ENCODE measurements at places on chromosomes 3 and 15.

- H3K27ac ChIP-seq: no peak overlapping the region
- no peak for DNase-seq
- H3K4me1 ChIP-seq: peaks cover 31% of the 10 kb centered on the region
- no peaks in the 10 kb centered on the region for H3K27me3 ChIP-seq
- H3K36me3 ChIP-seq: no peaks in the 10 kb centered on the region
Measured at GRCh38 chr15:66644869-66645268, 57.2 kb upstream of the SMAD6 start.

GRCh38 chr15:40219801-40220200 lies 19.1 kb upstream of the PAK6 start:
- no peaks in the 10 kb centered on the region for H3K27me3 ChIP-seq
- no peak overlapping the region for H3K27ac ChIP-seq

- no peak overlapping the region for H3K4me3 ChIP-seq
- no peaks in the 10 kb centered on the region for H3K4me1 ChIP-seq
- peaks cover 7% of the 10 kb centered on the region for H3K27me3 ChIP-seq
- no peak for DNase-seq
- H3K27ac ChIP-seq: no peak overlapping the region
Measured at GRCh38 chr15:29018120-29018805, 132.5 kb downstream of the APBA2 start.

DNA sequence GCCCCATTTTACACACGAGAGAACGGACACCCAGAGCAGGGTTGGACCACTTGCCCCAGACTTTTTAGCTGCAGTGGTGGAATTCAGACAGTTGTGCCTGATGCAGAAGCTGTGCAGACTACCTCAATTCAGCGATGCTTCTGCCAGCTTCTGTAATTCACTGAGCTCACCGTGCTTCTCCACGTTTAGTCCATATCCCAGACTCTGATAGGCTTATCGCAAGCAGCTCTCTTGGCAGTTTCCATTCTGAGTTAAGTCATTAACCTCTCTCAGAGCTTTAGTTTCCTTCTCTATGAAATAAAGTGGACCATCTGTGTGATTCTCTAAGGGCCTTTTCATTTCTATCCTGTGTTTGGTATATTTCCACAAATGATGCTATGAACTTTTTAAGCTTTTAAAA lies 37.1 kb downstream of the ABHD17C start:
- H3K4me3 ChIP-seq: no peak overlapping the region
- no peak for DNase-seq
- H3K36me3 ChIP-seq: no peaks in the 10 kb centered on the region
- H3K4me1 ChIP-seq: peaks cover 25% of the 10 kb centered on the region
- no peak overlapping the region for H3K27ac ChIP-seq

GRCh38 chr3:76954412-76954811 lies 85.5 kb upstream of the ROBO2 start:
- no peaks in the 10 kb centered on the region for H3K36me3 ChIP-seq
- no peak overlapping the region for H3K27ac ChIP-seq
- H3K27me3 ChIP-seq: no peaks in the 10 kb centered on the region
- H3K4me3 ChIP-seq: no peak overlapping the region

DNA sequence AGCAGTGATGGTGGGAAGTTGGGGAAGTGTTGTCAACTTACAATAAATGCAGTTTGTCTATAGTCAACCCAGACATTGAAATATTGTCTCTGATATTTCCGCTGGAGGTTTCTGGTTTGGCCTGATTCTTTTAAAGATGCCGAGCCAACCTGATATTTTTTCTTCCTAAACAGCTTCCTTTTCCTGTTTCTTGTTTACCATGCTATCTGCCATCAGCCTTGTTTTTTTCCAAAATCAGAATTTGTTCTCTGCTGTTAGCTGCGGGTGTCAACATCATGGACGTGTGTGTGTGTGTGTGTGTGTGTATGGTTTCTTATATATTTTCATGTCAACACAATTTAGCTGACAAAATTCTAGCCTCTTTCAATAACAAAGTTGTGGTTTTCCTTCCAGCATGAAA lies 41.2 kb upstream of the XCR1 start:
- no peaks in the 10 kb centered on the region for H3K36me3 ChIP-seq
- H3K4me1 ChIP-seq: peaks cover 42% of the 10 kb centered on the region
- no peak overlapping the region for H3K4me3 ChIP-seq
- no peak for DNase-seq
- no peak overlapping the region for H3K27ac ChIP-seq

DNA sequence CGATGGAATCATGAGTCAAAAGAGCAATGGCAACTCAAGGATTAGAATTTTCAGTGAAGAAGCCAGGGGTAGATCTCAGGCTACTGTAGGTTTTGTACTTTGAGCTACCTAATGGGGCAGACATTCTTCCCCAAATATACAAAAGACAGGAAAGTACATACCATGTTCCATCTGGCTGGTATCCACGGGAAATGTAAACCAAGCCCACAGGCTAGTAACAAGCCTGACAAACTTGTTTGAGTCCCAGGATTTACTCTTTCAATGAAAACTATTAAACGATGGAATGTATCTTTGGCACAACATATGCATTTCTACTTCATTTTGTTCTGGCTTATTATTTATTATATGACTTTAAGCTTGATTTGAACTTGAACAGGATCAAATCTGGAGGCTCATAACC lies 44.2 kb upstream of the GOLIM4 start:
- H3K4me1 ChIP-seq: no peaks in the 10 kb centered on the region
- no peak overlapping the region for H3K27ac ChIP-seq
- H3K4me3 ChIP-seq: no peak overlapping the region

GRCh38 chr15:85330901-85331588 lies 49.4 kb upstream of the AKAP13 start:
- H3K27ac ChIP-seq: peak overlapping the region; percentile 92
- peak; percentile 96 for DNase-seq
- H3K4me3 ChIP-seq: no peak overlapping the region
- H3K36me3 ChIP-seq: no peaks in the 10 kb centered on the region
- no peaks in the 10 kb centered on the region for H3K27me3 ChIP-seq
- peaks cover 42% of the 10 kb centered on the region for H3K4me1 ChIP-seq

DNA sequence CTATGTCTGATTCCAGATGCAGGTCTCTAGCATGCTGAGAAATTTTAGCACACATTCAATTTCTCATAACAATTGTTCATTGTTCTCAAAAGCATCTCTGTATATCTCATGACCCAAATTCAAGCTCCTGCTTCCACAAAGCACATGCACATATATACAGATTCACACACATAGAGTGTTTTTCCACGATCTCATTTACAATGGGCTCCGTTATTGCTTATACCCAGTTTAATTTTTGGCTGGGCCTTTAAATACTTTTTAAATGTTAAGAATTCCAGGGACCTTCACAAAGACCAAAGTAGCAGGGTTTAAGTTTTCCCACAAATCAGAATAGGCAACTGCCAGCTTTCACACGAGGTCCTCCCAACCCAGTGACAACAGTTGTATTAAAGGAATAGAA lies 333.5 kb upstream of the SEMA6D start:
- H3K4me1 ChIP-seq: no peaks in the 10 kb centered on the region
- no peaks in the 10 kb centered on the region for H3K36me3 ChIP-seq

DNA sequence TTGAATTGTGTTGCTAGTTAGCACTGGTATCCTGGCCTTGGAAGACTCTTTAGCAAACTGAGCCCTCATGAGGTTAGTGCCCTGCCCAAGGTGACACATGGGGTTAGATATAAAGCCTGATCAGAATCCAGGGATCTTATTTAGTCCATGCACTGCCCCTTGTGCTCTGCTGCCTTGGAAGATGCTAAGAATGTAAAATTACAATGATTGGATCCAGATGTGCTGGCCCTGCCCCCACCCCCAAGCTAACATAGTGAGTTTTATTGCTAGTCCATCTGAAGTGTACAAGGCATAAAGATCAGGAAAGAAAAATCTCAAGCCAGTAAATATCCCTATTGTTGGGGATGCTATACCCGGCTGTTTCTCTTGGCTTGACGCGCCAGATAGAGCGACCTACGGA lies 248.1 kb upstream of the C2CD4B start:
- H3K4me1 ChIP-seq: peaks cover 44% of the 10 kb centered on the region
- H3K27ac ChIP-seq: no peak overlapping the region
- H3K36me3 ChIP-seq: no peaks in the 10 kb centered on the region
- DNase-seq: no peak

- H3K27ac ChIP-seq: no peak overlapping the region
- no peak for DNase-seq
- H3K4me1 ChIP-seq: no peaks in the 10 kb centered on the region
- no peak overlapping the region for H3K4me3 ChIP-seq
- H3K27me3 ChIP-seq: no peaks in the 10 kb centered on the region
Measured at GRCh38 chr15:31446546-31446945, 119.9 kb downstream of the KLF13 start.

- no peak overlapping the region for H3K4me3 ChIP-seq
- H3K27me3 ChIP-seq: no peaks in the 10 kb centered on the region
- H3K36me3 ChIP-seq: no peaks in the 10 kb centered on the region
Measured at GRCh38 chr15:32688151-32688639, 29.6 kb upstream of the GREM1 start.

DNA sequence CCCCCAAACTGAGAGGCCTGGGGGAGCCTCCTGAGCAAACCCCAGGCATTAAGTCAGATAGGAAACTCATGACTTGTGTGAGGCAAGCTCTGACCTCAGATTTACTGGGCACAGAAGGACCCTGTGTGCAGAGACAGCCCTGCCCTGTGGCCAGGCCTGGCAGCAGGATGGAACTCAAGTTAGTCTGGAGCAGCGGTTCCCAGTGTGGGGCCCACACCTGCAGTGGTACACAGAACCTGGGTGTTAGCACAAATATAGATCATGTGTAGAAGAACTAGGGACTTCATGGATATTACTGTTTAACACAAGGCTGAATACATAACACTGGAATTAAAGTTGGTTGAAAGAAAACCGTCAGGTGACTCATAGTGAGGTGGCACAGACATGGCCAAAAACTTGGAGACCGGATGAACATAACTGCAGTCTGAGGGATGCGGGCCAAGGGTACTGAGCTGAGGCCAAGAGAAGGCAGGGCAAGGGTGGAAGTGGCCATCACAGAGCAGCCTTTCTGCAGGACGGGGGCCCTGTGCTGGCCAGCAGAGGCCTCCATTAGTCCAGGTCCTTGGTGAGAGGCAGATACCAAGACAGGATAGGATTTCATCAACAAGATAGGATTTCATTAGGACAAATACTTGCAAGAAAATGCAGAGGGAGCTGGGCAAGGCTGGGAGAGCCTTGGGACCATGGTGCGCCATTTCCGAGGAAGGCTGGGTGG lies 40.9 kb downstream of the IRAK2 start:
- DNase-seq: no peak
- no peaks in the 10 kb centered on the region for H3K27me3 ChIP-seq
- no peaks in the 10 kb centered on the region for H3K4me1 ChIP-seq
- H3K4me3 ChIP-seq: no peak overlapping the region
- H3K36me3 ChIP-seq: peaks cover 24% of the 10 kb centered on the region

DNA sequence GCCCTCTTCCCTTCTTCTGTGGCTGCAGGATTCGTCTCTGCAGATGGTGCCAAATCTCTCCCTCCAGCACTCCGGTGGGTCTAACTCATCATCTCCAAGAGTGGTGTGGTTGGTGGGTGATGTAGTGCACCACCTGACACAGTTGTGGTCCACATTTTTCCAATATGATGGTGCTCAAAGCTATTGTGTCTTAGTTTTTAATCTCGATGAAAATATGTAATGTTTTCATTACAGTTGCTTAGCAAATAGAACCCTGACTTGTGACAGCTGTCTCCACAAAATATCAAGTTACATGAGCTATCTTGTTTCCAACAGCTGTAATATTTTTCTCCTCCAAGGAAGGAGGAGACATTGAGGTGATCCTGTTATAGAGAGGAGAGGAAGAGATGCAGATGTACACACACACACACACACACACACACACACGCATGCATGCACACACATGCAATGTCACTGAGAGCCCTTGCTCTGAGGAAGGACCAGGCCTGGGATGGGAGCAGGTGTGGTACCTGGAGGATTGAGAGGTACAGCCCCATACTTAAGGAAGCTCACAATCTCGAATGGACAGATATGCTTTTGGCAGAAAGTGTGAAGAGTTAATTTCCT lies 15.7 kb upstream of the ESYT3 start:
- DNase-seq: no peak
- no peaks in the 10 kb centered on the region for H3K27me3 ChIP-seq
- no peaks in the 10 kb centered on the region for H3K4me1 ChIP-seq

DNA sequence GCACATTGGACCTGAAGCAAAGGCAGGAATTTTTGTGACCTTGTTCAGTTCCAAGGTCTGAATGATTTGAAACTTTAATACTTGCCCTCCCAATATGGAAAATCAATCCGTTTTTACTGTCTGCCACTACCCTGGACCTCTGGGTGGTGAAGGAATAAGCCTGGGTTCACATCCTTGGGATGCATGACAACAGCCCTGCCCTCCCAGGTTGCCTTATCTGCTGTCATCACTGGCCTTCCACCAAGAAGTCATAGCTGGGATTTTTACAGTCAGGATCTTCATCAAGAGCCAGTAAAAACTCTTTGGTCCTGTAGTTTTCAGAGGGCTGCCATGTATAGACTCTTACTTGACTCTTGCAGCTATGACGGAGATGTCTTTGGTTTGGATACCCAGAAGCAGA lies 128.6 kb downstream of the MYLK start:
- no peak for DNase-seq
- no peaks in the 10 kb centered on the region for H3K36me3 ChIP-seq
- H3K27me3 ChIP-seq: no peaks in the 10 kb centered on the region

GRCh38 chr15:37764733-37765191 lies 169.7 kb upstream of the TMCO5A start:
- H3K36me3 ChIP-seq: no peaks in the 10 kb centered on the region
- DNase-seq: no peak
- H3K27ac ChIP-seq: no peak overlapping the region
- H3K27me3 ChIP-seq: no peaks in the 10 kb centered on the region
- H3K4me1 ChIP-seq: no peaks in the 10 kb centered on the region
- H3K4me3 ChIP-seq: no peak overlapping the region

DNA sequence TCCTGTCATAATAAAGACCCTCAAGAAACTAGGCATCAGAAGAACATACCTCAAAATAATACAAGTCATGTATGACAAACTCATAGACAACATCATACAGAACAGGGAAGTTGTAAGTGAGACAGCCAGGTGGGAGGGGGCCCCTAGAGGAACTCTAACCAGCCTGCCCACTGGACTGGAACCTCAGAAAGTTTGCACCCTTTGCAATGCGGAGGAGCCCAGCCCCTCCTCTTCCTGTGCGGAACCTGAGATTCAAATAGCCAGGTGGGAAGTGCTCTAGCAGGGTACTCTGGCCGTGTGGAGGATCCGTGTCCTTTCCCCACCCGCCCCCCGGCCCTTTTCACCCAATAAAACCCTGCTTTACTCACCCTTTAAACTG lies 387.0 kb upstream of the CBLB start:
- no peaks in the 10 kb centered on the region for H3K27me3 ChIP-seq
- H3K27ac ChIP-seq: no peak overlapping the region
- DNase-seq: no peak
- H3K36me3 ChIP-seq: no peaks in the 10 kb centered on the region
- H3K4me3 ChIP-seq: no peak overlapping the region

- no peak overlapping the region for H3K27ac ChIP-seq
- no peaks in the 10 kb centered on the region for H3K4me1 ChIP-seq
- no peak for DNase-seq
- no peaks in the 10 kb centered on the region for H3K27me3 ChIP-seq
Measured at GRCh38 chr15:72835294-72835890, 51.8 kb upstream of the ADPGK start.
